ENCODE measurements at places on chromosomes 4 and X.
A peak's percentile ranks its signal among the peaks of the same experiment; 100 is the strongest.

DNA sequence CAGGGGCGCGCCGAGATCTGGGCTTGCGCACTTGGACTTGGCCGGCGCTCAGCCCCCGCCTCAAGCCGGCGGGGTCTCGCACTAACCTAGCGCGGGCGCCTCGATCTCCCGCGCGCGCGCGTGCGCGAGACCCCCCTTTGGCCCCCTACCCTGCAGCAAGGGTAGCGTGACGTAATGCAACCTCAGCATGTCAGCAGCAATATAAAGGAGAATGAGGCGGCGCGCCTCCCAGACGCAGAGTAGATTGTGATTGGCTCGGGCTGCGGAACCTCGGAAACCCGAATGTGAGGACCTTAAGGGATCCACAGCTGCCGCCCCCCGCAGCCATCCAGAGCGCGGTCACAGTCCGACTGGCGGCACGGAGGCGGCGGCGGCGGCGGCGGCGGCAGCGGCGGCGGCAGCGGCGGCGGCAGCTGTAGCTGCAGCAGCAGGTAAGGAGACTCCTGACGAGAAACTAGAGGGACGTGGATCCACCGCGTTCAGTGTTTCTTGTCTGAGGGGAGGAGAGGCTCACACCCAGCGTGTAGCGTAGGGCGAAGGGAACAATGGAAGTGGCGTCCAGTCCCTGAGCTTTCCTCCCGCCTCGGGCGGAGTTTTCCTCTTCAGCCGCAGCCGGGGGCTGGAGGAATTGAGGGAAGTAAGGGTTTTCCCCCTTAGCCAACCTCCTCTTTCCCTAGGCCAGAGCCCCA, at the start of the genes SATL1 and ZNF711:
Gene SATL1 (minus strand): TSS at position 19 of the 689 bp plus-strand sequence. CDS start 134,811 bp downstream, outside the sequence.
Gene ZNF711 (plus strand): TSS at position 231 of the 689 bp plus-strand sequence. CDS start 3,582 bp downstream, outside the sequence.
- DNase-seq = no peak

DNA sequence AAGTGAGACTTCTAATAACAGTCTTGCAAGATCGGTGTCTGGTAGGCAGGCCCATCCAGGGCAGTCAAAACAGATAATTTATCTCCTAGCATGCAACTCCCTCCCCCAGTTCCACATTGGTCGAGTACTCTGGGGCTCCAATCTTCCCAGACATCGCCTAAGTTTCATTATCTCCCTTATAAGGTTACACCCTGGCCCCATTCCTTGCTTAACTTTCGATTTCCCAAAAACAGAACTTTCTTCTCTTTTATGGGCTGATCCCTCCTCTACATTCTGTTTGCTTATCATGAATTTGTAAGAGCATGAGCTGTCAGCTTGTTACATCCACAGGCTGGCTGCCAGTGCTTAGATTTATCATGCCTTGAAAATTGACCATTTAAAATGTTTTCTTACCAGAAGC, 471.3 kb downstream of the TECRL start:
- DNase-seq = no peak

GRCh38 chrX:134622813-134623185, 35.5 kb downstream of the PLAC1 start:
- DNase-seq = peak; percentile 79

DNA sequence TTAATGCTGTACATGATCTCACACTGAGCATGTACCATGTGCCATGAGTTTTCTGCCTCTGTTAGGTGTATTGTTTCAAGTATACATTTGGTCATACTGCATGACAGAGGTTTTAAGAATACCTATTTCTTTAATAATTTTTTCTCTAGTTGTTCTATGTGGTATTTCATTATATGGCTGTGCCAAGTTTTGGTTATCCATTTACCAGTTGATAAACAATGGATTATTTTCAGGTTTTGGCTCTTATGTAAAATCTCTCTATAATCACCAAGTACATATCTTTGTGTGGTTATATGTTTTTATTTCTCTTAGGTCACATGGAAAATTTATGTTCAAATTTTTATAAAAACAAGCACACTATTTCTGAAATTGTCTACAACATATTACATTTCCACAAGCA, 221.9 kb downstream of the GPM6A start:
- no peak for DNase-seq
